HT-29 (cell line): ENCODE measurements at places on chromosomes 7 and 10. TPM values are rescaled to one million over a fixed set of nuclear protein-coding genes. Genes with fewer than 3 reads are reported as not detected.

GRCh38 chr10:78768876-78769275 lies 299.9 kb upstream of the ZMIZ1 start:
- DNase-seq, result no peak

DNA sequence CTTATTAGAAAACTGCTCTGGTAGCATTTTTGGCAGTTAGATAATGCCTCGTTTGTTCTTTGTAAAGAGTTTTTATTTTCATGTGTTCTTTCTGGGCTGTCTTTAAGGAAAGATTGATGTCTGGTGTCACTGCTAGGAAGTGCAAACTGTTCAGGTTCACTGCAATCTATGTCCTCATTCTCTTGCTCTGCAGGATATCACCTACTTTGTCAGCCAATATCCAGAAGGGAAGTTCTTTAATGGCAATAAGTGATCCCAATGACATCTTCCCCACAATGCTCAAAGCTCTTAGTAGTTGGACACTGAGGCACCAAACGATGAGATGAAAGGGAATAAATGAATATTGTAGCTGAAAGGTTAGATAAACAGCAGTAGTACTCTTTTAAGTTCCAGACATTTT lies 115.1 kb downstream of the AGMO start:
- DNase-seq, result no peak

GRCh38 chr7:132077971-132078685 lies 498.1 kb downstream of the PLXNA4 start:
- no peak for DNase-seq

DNA sequence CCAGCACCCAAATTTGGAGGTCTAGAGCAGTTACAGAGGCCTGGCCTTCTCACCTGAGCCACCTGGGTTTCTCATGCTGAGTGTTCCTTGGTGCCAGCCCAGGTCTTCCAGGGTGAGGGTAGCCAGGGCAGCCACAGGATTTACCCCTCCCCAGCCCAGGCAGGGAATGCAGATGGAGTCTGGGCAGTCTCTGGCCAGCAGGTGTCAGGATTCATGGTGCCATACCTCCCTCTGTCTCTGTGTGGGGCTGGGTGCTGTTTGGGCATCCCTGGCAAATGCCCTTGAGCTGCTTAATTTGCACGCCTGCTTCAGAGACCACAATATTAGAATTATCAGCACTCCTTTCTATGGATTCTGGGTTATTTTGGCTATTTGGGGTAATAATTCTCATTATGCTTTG lies 246.7 kb downstream of the GFRA1 start:
- DNase-seq, result no peak

GRCh38 chr10:35532141-35532540 lies 73.0 kb upstream of the GJD4 start:
- no peak for DNase-seq

DNA sequence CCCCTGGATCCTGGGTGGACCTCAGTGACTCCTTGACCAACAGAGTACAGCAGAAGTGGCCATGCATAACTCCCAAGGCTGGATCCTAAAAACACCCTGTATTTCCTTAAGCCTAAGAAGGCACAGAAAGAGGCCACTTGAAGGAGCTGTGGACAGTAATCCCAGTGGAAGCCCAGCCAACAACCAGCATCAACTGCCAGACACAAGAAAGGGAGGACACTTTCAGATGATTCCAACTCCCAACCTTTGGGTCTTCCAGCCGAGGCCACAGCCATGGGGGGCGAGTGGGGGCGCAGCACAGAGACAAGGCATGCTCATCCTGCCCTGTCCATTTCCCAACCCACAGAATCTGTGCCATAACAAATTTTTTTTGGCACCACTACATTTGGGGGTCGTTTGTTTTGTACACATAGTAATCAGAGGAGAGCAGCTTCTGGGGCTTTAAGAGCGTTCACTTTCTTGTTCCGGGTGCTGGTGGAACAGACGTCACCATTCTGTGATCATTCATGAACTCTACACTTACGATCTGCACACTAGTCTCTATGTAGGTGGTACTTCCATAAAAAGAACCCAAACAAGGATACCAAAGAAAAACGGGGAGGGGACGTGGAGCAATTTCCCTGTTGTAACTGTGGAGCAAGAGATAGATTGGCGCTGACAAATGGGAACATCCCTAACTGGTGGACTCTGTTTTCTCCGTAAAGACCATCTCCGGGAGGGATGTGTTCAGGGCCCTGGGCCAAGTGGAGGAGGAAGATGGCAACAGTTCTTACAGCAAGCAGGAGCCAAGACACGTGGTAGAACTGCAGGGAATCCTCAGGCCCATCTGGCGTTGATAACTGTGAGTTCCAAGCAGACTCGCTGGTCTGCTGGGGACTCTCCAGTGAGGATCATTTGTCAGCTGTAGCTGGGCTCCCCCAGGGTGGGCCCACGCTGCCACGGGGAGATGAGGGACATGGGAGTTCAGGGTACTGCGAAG lies 6.0 kb upstream of the SLC29A3 start:
- no peak for DNase-seq

GRCh38 chr10:92278996-92279696 lies 11.7 kb downstream of the CPEB3 start:
- DNase-seq, result no peak

DNA sequence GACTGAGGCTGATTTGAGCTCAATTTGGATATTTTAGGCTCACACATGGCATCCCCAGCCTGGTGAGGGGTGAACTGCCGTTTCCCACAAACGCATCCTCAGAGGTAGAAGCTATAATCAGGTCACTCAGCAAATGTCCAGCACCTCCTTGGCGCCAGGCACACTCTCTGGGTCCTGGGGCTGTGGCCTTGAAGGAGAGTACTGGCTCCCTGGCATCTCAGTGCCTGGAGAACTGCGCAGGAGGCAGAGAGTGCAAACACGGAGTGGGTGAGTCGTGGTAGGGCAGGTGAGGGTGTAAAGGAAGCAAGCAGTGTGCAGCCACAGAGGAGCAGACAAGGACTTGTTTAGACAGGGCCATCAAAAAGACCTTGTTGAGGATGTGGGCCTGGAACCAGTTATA lies 224.0 kb upstream of the ZNF32 start:
- DNase-seq, result no peak

- no peak for DNase-seq
These were observed 21.6 kb downstream of the DNTT start for GRCh38 chr10:96325719-96326373.

- no peak for DNase-seq
These were observed 30.7 kb downstream of the JCAD start for GRCh38 chr10:30028738-30029030.

DNA sequence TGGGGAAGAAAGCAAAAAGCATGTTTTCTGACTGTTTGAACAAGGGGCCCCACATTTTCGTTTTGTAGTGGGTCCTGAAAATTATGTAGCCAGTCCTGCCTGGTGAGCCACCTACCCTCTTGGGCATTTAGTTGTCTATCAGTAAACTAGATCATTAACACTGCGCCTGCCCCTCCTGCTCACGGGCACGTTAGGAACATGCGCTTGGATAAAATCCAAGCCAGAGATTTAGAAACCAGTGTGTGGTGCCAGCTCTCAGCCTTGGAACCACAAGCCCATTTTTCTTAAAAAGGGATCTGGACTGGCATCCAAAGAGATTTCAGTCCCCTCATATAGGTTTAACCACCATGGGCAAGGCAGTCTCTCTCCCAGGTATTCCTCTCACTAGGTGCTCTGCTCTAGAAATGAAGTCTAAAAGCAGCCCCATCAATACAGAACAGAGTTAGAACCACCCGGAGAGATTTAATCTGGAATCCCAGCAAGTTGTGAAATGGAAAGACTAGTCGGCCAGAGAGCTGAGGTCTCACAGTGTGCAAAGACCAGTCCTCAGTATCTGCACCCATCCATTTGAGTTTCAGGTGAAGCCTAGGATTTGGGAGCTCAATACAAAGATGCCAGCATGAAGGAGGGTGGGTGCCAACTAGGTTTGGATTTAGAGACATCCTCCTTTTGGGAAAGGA lies 123.9 kb upstream of the TCF7L2 start:
- no peak for DNase-seq

DNA sequence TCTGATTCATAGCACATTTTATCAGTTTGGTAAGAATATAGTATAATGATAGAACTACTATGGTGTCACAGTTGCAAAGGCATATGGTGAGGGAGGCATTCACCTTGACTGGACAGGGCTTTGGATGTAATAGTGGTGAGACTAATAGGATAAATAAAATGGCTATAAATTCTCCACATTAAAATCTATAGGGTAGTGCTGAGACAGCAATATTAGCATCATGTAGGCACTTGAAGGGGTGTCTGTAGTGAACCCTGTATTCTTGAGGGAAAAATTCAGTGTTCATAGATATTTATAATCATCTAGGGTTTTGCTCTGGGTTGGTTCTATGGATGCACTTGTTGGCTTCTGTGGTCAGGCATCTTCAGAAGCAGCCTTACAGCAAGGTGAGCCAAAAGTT lies 59.3 kb upstream of the ICA1 start:
- no peak for DNase-seq

DNA sequence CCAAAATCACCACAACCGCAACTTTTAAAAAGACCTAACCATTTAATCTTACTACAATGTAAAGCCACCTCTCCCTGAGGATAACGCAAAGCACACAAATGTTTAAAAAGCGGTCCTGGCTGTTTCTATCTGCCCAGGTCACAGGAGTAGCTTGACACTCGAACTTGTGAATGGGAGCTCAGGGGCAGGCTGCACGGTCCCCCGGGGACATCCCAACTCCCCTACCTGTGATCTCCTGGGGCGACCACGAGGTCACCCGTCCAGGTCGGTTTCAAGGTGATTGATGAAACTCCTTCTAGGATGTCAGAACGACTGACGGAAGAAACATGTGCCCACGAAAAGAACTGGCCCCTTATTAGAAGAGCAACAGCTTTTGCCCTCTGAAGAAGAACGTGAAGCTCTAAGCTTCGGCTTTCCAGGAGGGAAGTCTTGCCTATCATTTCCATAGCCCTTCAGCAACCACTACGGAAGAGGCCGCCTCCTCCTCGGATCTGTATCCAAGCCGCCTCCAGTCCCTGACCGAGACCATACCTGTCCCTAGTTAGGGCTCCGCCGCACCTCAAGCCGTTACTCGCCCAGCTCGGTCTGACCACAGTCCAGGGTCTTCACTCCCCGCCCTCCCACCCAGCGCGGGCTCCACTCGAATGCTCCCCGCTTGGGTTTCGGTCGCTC lies 459 bp downstream of the CYCS start:
- no peak for DNase-seq

STEAP4 gene
- total RNA-seq, result 2.6 and 4.2 TPM in 2 replicates

CLDN4 gene
- 1,331 and 1,483 TPM in 2 replicates for total RNA-seq

SVOPL gene
- not detected in 2 replicates for total RNA-seq

POMZP3 gene
- 7.6 and 9.9 TPM in 2 replicates for total RNA-seq

OR2A42 gene
- not detected in 2 replicates for total RNA-seq

WEE2 gene
- total RNA-seq, result 0.03 TPM in 1 of 2 replicates, not detected in the other

ADAM8 gene
- total RNA-seq, result 73.5 and 78.5 TPM in 2 replicates
